HFFc6 (cell line): ENCODE measurements at places on chromosomes 16 and 17. TPM values are rescaled to one million over a fixed set of nuclear protein-coding genes. Genes with fewer than 3 reads are reported as not detected.

- H3K27me3 ChIP-seq, result peaks cover 1% of the 10 kb centered on the region; the same call in 1 of the 2 replicates
- H3K4me1 ChIP-seq, result 0 out of 2 replicates have a peak, but pooled peaks cover 5% of the 10 kb centered on the region
- no peak for DNase-seq
- no peak overlapping the region for H3K27ac ChIP-seq
- no peak overlapping the region for H3K4me3 ChIP-seq
These were observed 13.5 kb downstream of the MPG start for GRCh38 chr16:91484-91883.

DNA sequence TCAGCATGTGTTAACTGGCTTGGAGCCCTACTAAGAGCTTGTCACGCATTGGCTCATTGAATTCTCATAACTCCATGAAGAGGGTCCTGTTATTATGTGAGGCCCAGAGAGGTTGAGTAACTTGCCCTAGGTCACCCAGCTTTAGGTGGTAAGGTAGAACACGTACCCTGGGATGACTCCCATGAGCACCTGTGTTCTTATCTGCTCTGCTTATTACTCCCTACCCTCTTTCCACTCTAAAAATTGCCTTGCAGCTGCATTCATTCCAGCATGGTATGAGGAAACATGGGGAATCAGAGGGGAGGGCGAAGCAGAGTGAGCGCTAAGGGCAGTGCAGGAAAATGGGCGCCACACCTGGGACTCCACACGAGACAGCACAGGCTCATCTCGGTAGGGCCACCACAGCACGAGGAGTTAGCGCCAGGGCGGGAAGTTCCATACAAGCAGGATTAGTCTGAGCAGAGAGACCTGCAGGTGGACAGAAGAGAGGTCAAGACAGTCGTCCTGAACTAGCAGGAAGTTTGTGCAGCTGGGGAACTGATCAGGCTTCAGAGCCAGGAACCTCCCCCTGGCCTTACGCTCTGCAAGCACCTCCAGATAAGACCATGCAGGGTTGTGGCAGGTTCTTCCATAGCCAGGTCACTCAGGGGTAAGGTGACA is 10.1 kb downstream of the COPZ2 start:
- H3K36me3 ChIP-seq, result no peaks in the 10 kb centered on the region; the same call in 1 of the 2 replicates
- no peak for DNase-seq
- no peak overlapping the region; the same call in 1 of the 2 replicates for H3K4me3 ChIP-seq
- H3K27me3 ChIP-seq, result peaks cover 6% of the 10 kb centered on the region

DNA sequence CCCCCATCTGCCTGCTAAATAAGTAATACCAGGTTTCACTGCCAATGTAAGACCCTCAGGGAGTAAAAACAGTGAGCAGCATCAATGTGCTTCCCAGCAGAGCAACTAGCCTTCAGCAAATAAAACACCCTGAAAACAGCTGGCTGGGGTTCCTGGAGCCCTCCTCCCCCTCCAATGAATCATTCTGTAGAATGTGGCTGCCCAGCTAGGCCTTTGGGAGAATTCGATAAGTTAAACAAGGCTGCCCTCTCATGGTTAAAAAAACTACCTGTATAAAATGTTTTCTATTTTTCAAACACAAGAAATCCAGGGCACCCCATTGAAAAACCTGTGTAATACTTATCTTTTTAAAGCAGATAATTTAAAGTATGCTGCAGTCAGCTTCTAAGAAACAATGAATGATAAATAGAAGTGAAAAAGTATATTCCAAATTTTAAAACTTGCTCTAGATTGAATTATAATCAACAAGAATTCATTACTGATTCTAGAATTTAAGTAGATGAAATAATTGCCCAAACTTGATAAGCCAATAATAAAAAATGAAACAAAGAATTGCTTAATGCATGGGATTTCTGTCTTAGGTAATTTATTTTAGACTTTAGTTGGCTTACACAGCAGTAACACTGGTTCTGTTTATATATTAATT is 9.4 kb upstream of the TOM1L1 start:
- H3K36me3 ChIP-seq, result no peaks in the 10 kb centered on the region
- H3K27me3 ChIP-seq, result no peaks in the 10 kb centered on the region
- no peak overlapping the region for H3K27ac ChIP-seq
- H3K4me1 ChIP-seq, result peaks cover 6% of the 10 kb centered on the region
- DNase-seq, result peak; percentile 69

DNA sequence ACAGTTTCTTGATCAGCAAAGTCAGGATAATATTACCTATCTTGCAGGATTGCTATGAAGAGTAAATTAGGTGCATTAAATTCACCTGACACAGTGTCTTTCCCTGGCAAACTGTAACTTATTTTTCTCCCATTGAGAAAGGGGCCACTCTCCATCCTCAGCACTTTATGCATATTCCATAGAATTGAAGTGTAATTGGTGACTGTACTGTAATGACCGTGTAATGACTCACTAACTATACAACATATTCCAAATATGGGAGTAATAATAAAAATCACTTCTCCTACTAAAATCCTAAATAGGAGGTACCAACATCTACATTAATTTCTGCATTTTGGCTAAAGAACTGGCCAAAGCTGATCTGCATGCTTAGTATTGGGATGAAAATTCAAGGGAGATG is 141.9 kb upstream of the NOG start:
- no peak overlapping the region for H3K27ac ChIP-seq
- DNase-seq, result peak; percentile 7
- H3K36me3 ChIP-seq, result no peaks in the 10 kb centered on the region
- H3K27me3 ChIP-seq, result peaks cover 2% of the 10 kb centered on the region; the same call in 1 of the 2 replicates
- H3K4me3 ChIP-seq, result no peak overlapping the region

DNA sequence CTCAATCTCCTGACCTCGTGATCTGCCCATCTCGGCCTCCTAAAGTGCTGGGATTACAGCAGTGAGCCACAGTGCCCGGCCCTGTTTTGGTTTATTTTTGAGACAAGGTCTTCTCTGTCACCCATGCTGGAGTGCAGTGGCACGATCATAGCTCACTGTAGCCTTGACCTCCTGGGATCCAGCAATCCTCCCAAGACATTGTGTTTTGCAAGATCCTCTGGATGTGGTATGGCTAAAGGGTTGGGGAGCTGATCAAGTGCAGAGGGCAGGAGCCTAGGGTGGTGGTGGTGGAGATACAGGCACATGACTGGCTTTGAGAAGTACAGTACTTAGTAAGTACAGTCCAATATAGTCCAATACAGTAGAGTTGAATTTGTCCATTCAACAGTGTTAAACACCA is 16.6 kb upstream of the TNS4 start:
- H3K36me3 ChIP-seq, result no peaks in the 10 kb centered on the region
- H3K27me3 ChIP-seq, result no peaks in the 10 kb centered on the region
- H3K27ac ChIP-seq, result peak overlapping the region; percentile 64
- H3K4me1 ChIP-seq, result peaks cover 71% of the 10 kb centered on the region
- no peak for DNase-seq
- no peak overlapping the region for H3K4me3 ChIP-seq

- peaks cover 3% of the 10 kb centered on the region for H3K27me3 ChIP-seq
- H3K4me1 ChIP-seq, result peaks cover 41% of the 10 kb centered on the region
- peak; percentile 37 for DNase-seq
- H3K27ac ChIP-seq, result peak overlapping the region; percentile 47; the same call in 1 of the 2 replicates
These were observed 3.3 kb upstream of the XYLT1 start for GRCh38 chr16:17474037-17474436.

DNA sequence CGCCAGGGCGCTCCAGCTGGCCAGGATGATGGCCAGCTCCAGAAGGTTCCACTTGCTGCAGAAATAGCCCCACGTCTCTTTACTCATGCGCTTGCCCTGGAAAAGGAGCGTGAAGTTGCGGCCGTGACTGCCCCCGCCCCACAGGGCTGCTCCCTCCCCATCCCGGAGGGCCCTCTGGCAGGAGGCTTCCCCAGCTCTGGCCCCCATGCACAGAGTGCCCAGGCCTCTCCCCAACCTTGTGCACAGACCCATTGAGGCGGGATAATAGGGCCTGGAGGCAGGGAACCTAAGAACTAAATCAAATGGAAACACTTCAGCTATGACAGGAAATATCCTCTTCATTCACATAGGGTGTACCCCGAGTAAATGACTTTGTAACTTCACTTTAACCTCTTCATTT is 21.2 kb upstream of the GCSH start:
- H3K27ac ChIP-seq, result no peak overlapping the region
- peaks cover 27% of the 10 kb centered on the region for H3K27me3 ChIP-seq
- no peak for DNase-seq
- no peak overlapping the region for H3K4me3 ChIP-seq
- no peaks in the 10 kb centered on the region for H3K4me1 ChIP-seq

DNA sequence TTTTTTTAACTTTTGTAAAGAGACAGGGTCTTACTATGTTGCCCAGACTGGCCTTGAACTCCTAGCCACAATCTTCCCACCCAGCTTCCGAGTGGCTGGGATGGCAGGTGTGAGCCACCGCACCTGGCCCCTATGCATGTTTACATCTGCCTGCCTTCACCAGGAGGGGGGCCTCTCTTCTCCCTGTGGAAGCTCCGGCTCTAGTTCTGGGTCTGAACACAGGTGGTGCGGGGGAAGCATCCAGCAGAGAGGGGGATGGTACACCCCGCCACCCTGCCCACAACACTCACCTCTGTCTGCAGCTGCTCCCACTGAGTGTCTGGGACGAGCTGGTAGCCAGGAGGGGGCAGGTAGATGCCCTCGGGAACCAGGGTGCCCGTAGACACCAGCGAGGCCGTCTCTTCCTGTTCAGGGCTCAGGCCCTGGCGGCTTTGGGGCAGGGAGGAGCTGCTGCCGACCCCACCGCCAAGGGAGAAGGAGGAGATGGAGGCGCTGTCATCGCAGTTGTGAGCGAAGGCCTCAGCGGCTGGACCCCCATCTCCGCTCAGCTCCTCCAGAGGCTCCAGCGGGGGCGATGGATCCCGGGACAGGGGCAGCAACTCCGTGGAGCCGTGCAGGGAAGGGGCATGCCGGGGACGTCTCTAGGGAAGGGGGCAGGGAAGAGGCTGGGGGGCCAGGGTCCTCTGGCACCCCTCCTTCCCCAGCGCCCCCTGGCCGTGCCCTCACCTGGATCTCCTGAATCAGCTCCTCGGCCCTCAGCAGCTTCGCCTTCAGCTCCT is 10.9 kb downstream of the RABEP2 start:
- no peak overlapping the region for H3K4me3 ChIP-seq
- peaks cover 20% of the 10 kb centered on the region for H3K36me3 ChIP-seq
- no peak for DNase-seq
- H3K4me1 ChIP-seq, result peaks cover 8% of the 10 kb centered on the region
- no peak overlapping the region for H3K27ac ChIP-seq
- peaks cover 4% of the 10 kb centered on the region for H3K27me3 ChIP-seq

SDR42E2 gene
- 0.09 TPM in 1 of 3 replicates, not detected in the others for total RNA-seq

MPO gene
- total RNA-seq, result not detected in 3 replicates

ATF7IP2 gene
- total RNA-seq, result 1.3 to 1.4 TPM in 2 of 3 replicates, not detected in the other

TRPV2 gene
- 3.6 and 18.6 TPM in 2 replicates for total RNA-seq

CHRNE gene
- 0.12 to 0.15 TPM in 2 of 3 replicates, not detected in the other for total RNA-seq
